ENCODE measurements at places on chromosomes 2 and 18.
A peak's percentile ranks its signal among the peaks of the same experiment; 100 is the strongest.

DNA sequence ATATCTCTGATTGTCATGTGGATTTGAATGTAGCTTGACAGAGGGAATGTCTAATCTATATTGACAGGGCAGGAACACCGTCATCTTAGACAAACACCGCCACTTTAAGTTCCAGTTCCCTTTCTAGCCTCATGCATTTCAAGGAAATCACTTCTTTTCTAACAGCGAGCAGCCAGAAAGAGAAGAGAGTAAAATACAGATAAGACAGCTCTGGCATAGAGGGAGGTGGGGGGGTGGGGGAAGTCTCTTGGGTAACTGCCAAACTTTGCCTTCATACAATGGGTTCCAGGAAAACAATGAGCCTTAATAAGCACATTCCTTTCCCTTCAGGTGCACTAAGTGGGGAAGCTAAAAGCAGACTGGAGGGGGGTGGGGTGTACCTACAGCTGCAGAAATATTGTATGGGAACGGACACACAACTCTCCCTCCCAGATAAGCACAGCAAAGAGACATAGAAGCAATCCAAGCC, 37.2 kb downstream of the CASP10 start:
- DNase-seq: no peak

DNA sequence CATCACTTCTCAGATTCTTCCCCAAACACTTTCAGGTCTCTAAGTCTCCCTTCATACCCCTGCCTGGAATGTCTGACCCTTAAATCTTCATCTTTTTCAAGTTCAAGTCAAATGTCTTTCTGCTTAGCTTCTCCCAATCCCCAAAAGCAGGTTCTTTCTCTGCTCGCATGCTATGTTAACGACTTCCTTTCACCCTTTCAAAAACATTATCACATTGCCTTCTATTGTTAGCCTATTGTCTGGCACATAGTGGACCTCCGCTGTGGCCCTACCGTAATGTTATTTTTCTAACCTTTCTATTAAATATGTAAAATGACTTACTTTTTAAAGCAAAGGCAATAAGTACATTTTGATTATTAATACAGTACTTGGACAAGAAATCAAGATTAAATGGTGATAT, 2.2 kb downstream of the CDKL4 start:
- DNase-seq: no peak

- DNase-seq: no peak
Measured at GRCh38 chr2:14978845-14979244, 346.3 kb downstream of the LRATD1 start.

GRCh38 chr2:173030561-173031490, 44.8 kb upstream of the MAP3K20 start:
- DNase-seq: no peak

DNA sequence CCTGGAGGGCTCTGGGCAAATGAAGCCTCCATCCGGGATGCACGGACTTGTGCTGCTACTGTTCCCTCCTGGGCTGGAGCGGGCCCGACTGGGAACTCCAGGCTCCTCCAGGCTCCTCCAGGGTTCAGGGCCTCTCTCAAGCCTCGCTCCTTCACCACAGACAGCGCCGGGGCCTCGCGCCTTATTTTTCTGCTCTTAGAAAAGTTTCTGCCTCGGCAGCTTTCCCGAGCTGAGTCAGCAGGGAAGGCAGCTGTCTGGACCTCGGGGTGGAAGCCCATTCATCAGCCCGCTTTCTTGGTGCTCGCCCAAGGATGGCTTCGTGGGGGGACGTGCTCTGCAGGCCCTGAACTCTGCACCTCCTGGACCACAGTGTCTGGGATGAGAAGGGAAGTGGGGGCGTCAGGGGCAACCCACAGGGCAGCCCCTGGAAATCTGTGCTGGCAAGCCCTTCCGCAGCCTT, 12.9 kb upstream of the TEX51 start:
- no peak for DNase-seq

- DNase-seq: no peak
Measured at GRCh38 chr2:3637311-3637675, 20.7 kb upstream of the ALLC start.

GRCh38 chr2:27828305-27828704, 56.8 kb downstream of the MRPL33 start:
- no peak for DNase-seq

GRCh38 chr2:222268311-222268990, 30.3 kb downstream of the PAX3 start:
- no peak for DNase-seq

DNA sequence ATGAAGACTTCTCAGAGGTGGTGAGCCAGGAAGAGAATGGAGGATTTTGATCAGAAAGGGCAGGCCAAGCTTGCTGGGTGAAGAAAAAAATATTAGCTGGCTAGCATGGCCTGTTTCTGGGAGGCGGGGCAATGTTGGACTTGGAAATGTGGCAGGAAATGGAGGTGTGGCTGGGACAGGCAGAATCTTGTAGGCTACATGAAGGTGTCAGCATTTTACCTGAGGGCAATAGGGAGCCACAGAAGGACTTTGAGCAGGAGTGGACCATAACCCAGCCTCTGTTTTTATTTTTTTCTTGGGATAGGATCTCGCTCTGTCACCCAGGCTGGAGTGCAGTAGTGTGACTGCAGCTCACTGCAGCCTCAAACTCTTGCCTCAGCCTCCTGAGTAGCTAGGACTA, 31.7 kb downstream of the EMX1 start:
- no peak for DNase-seq

DNA sequence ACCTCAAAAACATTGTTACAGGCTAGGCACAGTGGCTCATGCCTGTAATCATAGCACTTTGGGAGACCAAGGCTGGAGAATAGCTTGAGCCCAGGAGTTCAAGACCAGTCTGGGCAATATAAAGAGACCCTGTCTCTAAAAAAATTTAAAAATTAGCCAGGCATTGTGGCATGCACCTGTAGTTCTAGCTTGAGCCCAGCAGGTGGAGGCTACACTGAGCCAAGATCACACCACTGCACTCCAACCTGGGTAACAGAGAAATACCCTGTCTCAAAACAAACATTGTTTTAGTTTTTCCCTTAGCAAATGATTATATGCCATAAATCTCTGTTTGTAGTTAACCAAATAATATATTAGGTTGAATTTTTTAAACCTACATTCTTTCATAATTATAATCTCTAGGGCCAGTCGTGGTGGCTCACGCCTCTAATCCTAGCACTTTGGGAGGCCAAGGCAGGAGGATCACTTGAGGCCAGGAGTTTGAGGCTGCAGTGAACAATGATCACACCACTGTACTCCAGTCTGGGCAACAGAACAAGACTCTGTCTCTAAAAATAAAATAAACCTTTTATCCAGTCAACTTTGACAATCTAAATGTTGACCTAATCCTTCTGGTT, 13.3 kb upstream of the CYP20A1 start:
- no peak for DNase-seq

DNA sequence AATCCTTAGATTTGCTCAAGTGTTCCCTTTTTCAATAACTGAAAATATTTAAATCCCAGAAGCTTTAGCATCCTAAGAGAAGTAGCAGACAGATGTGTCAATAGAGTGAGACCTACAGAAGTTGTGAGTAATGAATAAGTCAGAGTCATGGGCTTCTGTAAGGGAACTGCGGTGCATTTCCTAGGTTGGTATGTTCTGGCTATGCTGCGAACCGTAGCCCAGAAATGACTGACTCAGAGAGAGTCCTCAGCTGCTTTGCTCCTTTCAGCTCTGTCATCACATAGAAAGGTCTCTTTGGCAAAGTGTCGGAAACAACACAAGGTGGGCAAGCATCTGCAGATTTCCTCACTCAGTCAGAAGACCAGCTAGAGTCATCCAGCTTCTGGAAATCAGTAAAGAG, 297.1 kb downstream of the ARHGAP15 start:
- DNase-seq: peak; percentile 22

GRCh38 chr2:196200557-196200956, 29.2 kb upstream of the STK17B start:
- no peak for DNase-seq

DNA sequence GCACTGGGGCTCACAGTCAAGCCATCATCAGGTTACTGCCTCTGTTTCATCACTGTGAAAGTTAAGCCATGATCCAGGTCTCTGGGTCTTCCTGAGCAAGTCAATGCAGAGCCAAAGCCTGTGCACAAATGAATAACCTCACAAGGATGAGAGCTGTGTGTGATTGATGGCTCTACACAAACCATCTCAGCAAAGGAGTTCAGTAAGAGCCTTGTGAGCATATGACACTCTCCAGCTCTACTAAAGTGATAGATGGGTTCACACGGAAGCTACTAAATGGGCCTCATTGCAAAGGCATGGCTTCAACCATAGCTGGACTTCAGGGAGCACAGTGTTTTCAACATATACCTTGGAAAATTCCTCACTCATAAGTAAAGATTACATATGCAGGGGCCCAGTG, 101.5 kb downstream of the AFF3 start:
- no peak for DNase-seq

GRCh38 chr2:171787333-171788072, 100.2 kb downstream of the DYNC1I2 start:
- DNase-seq: no peak

- DNase-seq: no peak
Measured at GRCh38 chr2:195029804-195030654, 627.0 kb upstream of the SLC39A10 start.

DNA sequence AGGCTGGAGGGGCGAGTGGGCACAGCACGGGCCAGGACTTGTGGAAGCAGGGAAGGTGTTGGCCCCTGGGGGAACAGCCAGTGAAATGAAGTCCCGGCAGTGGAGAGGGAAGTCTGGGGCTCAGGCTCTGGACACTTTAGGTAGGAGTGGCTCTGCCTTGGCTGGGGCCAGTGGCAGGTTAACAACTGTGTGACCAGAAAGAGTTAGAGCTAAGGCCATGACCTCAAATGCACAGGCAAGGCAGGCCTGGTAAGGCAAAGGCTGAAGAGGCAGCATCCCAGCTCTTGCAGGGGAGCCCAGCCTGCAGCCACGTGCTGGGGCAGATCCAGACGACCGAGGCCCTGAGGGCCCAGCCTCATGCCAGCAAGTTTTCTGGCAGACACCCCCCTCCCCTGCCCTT, 21.5 kb downstream of the PCARE start:
- DNase-seq: no peak

DNA sequence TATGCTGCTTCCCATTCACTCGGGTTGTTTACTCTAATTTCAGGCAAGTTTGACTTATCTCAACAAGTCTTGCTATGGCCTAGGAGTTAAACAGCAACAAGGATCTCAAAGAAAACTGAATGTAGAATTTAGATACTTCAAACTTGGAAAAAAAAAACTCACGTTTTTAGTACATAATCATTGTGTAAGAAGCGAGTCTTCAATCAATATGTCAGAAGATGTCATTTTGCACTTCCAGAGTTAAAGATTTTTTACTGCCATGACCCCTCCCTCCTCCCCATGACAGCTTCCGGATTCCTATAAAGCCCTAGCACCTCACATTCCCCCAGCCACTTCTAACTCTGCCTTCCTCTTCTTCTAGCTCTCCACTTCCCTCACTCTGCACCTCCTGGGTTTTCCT, 133.4 kb downstream of the SS18 start:
- DNase-seq: no peak

- no peak for DNase-seq
Measured at GRCh38 chr18:11925800-11926481, 17.8 kb upstream of the MPPE1 start.

DNA sequence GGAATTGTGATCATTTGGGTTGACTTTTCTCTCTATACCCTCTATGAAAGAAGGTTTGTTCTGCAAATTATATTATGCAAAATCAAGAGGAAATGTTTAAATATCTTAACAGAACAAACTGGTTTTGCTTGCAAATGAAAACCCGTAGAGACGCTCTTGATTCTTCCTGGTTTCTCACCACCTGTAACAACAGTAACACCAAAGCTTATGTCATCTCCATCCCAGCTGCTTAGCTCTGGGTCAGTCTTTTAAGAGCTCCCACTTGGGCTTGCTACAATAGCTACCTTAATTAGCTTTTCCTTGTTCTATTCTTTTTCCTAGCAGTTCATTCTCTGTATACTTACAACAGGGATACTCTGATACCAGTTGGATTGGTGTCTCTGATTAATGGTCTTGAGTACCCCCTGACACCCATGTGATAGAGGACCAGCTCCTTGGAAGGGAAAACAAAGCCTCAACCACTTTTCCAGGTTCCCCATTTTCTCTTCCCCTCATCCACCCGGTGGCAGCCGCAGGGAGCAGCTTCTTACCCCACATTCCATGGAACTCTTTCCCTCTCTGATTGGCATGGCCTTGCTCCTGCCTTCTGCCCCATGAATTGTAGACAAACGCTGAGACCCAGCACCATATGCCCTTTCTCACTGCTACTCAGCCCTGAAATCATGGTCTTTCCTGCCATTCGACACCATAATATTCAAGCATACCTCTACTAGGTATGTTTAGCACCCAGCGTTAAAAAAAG, 27.7 kb downstream of the TMEM182 start:
- no peak for DNase-seq

DNA sequence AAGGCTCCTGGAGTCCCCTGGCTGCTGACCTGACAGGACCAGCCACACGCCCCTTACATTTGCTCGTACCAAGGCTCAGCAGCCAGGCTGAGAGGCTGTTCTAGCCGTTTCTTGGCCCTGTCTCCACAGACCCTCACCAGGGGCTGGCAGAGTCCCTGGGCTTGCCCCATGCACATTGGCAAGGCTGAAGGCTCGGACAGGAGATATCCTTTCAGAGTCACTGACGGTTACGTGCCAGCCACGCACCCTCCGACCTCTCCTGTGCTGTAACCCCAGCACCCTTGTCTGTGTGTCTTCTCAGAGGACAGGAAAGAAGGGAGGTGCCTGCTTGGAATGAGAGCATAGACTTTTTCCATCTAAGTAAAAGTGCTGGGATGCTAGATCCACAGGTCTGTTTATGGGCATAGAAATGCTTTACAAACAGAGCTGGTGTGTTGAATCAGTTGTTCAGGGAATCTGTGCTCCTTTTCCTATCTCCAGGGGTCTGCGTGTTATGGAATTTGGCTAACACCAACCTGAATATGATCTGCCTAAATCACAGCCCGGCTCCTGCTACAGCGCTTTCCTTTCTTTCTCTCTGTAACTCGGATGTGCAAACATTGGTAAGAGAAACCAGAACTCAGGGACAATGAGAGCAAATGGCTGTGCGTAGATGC, 41.0 kb downstream of the COPS8 start:
- DNase-seq: no peak

GRCh38 chr2:121697108-121697631, 39.5 kb downstream of the NIFK start:
- no peak for DNase-seq

- no peak for DNase-seq
Measured at GRCh38 chr2:149090706-149091105, 52.2 kb downstream of the LYPD6B start.

- DNase-seq: no peak
Measured at GRCh38 chr2:68934021-68934420, 18.7 kb downstream of the GKN2 start.

GRCh38 chr2:237669628-237670392, 42.4 kb downstream of the LRRFIP1 start:
- DNase-seq: peak; percentile 95

Measured in fibroblast of the conjunctiva (primary cell).